ENCODE measurements at places on chromosomes 2 and 18. TPM values are rescaled to one million over a fixed set of nuclear protein-coding genes. Genes with fewer than 3 reads are reported as not detected.

- DNase-seq = no peak
These were observed 31.3 kb downstream of the LANCL1 start for GRCh38 chr2:210445116-210445707.

GAL3ST2 gene
- total RNA-seq = 0.83 TPM

HOXD4 gene
- not detected for total RNA-seq

DNA sequence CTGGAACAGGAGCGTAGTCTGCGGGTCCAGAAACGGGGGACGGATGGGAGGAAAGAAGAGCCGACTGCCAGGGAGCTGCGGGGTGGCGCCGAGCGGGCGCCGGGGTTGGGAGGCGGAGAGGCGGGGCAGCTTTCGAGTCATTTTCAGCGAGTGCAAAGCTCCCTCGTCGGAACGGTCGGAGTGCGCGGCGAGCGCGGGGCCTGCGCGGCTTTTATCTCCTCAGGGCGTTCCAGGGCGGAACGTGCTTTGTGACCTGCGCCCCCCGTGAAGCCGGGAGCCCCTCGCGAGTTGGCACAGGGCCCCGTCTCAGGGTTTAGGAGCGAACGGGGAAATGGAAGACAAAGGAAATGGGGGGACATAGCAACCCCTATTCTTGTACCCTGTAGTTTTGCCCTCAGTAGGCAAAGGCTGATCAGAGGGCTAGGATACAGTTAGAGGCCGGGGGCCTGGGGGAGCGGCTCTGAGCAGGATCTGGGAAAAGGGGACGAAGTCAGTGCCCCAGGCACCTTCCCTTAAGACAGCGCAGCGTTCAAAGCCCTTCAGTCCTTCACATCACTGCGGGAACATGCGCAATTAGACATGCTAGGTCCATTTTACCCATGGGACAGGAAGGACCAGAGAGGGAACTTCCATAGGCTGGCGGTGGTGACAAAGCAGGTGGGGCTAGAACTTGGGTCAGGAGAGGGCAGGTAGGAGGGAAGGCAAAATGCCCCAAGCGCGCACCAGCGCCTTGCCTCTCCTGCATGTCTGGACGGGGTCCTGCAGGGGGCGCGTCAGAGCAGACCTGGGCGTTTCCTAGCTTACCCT, 60.1 kb upstream of the IL1RL1 start:
- no peak for DNase-seq

GRCh38 chr2:240997856-240998705, at the start of gene SNED1:
Gene SNED1, plus strand, starts transcription at chr2:240998618. Its CDS starts 220 bp downstream, at chr2:240998838.
- peak; percentile 86 for DNase-seq

GRCh38 chr18:49476664-49477411, 10.2 kb downstream of the C18orf32 start:
- DNase-seq = no peak

GRCh38 chr2:8640498-8640897, 41.4 kb upstream of the ID2 start:
- peak; percentile 54 for DNase-seq

DNA sequence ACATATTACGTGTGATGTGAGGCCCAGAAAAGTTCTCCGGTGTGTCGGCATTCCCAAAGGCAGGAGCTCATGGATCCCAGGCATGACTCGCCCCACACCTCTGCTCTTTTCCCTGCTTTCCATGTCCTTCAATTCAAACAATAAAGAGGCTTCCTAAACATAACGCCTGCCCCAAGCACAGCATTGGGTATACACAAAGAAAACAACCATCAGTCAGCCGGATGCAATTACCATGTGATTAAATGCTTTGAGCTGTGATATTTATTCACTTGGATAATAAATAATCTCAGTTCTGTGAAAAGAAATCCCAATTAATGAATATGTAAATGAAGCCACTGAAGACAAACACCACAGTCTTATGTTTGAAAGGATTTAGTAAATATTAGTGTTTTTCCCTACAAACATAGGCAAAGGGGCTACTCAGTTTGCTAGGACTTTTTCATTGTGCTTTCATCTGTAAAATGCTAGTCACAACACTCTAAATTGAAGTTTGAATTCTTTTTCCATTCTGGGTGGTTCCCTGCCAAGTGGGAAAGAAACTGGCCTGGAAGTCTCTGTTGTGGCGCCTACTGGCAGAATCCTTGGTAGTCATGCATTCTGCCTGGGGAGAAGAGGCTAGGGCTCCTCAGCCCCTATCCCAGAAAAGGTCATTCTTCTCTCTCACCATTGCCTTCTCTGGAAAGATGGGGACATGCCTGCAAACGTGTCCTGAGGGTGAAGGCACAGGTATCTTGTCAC, 144.7 kb downstream of the COL6A3 start:
- no peak for DNase-seq

DYSF gene
- 36.6 TPM for total RNA-seq

DNA sequence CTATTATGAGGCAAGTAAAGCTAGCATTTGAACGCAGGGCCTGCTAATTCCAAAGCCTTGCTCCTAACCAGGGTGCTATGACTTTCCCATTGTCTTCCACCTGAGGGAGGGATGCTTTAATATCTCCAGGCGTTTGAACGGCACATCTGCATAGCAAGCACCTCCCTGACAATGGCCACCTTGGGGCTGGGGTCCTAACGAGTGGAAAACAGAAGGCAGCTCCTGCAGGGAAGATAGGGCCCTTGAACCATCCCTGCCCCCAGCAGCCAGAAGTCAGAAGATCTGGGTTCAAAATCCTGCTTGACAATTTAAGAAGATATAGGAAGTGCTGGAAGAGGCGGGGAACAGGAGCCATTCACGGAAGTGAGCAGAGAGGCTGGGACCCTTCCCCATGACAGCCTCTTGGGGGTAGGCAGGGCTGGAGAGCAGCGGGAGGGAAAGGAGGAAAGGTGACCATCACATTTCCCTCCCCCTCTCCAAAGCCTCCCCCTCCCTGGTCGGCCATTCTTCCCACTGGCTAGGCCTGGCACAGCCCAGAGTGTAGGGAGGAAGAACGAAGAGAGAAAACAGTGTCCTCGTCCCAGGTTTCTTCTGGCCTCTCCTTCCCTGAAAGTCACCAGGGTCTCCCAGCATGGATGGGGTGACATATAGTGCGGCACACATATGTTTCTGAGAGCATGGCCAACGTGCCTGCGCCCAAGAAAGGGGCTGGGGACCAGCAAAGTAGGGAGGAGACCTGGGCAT, 73.5 kb downstream of the EMX1 start:
- no peak for DNase-seq

DNA sequence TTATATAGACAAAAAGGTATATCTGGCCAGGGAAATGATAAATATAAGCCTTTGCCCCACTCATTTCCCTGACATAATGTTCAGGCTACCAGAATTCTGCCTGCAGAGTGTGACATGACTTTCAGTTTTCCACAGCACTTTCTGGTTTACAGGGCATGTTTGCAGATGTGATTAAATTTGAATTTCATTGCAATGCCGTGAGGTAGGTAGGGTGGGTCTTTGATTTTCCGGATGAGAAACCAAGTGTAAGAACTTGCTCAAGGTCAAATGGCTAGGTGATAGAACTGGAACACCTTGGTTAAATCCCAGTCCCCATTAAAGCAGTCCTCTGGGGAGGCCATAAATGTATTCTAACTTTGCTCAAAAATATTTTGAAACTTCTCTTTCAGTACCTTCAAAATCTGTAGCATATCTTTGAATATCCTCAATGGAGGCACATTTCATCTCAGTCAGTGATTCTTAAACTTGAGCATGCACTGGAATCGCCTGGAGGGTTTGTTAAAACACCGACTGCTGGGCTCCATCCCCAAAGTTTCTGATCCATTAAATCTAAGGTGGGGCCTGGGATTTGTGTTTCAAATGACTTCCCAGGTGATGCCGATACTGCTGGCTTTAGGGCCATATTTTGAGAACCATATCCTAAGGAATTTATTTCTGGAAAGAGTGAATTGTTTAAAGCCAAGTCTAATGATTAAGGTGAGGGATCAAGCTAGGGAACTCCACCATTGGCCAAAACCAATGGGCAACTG, 35.0 kb downstream of the MRPL33 start:
- no peak for DNase-seq

GRCh38 chr18:63208676-63209075, 110.9 kb downstream of the BCL2 start:
- no peak for DNase-seq

DNA sequence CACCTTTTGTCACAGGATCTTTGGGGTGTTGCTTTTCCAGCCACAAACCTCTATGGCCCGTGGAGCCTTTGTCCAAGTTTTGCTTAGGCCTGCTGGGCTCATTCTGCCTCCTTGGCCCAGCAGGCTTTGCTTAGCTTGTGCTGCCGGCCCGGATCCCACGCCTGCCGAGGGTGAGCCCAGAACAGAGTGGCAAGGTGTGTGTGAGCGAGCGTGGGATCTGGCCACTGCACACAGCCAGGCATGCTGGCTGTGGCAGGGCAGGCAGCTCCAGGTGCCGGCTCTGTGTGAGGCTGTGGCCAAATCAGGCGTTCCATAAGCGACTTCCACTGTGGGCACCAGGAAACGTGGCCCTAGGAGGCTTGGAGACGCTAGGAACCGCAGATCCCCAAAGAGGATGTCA, 97.5 kb downstream of the ATP9B start:
- no peak for DNase-seq

DNA sequence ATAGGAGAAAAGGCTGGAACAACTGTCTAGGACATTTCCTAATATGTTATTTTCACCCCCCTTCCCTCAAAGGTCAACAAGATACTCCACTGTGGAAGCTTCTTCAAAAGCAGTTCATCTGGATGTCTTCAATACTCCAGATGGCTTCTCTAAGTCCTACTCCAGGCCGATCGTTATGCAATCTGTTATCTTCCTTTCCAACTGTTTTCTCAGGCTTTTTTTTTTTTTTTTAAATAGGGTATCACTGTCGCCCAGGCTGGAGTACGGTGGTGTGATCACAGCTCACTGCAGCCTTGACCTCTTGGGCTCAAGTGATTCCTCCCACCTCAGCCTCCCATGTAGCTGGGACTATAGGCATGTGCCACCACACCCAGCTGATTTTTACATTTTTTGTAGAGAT, 26.3 kb downstream of the ATP8B1 start:
- DNase-seq = no peak

GRCh38 chr2:205763708-205764211, 81.5 kb downstream of the NRP2 start:
- DNase-seq = no peak

DNA sequence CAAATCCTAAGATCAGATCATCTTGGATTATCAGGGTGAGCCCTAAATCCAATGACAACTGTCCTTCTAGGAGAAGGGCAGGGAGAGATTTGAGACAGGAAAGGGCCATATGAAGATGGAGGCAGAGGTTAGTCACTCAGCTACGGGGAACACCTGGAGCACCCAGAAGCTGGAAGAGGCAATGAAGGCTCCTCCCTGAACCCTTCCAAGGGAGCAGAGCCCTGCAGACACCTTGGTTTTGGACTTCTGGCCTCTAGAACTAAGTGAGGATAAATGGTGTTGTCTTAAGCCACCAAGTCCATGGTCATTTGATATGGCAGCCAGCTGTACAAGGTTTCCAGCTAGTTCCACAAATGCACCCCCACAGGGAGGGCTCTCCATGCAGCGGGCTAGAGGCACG, 6.9 kb upstream of the PTPN2 start:
- DNase-seq = no peak

HAAO gene
- not detected for total RNA-seq

DNA sequence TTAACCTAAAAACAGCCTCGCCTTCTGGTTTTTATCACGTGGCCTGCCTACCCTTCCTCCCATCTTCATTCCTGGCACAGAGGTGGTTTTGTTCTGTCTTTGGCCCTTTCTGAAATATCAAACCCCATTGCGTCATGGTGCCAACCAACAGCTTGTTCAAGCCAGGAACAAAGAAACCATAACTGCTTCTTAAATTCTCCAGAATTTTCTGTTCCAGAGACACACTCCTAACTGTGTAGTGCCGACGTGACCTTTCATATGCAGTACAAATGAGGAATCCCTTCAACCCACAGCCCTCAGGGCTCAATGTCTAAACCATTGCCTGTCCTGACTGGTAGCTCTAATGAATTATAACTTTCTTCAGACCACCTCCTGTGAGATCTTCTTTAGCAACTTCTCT, 82.2 kb upstream of the TNP1 start:
- no peak for DNase-seq

- no peak for DNase-seq
These were observed 408.7 kb upstream of the HS6ST1 start for GRCh38 chr2:128727404-128727803.

Data from natural killer cell treated with Interleukin-12 subunit alpha and Interleukin-12 subunit beta and Interleukin-15 and Interleukin-18, amount 100 ng/mL, for 72 hours (primary cell).